ENCODE measurements at places on chromosomes 7 and 10. TPM values are rescaled to one million over a fixed set of nuclear protein-coding genes. Genes with fewer than 3 reads are reported as not detected.

HYAL4 gene
- total RNA-seq, result not detected

MCM7 gene
- total RNA-seq, result 353 TPM

PRF1 gene
- total RNA-seq, result 78.3 TPM

EPHB6 gene
- total RNA-seq, result 5.9 TPM

PLXNA4 gene
- 10.6 TPM for total RNA-seq

UPK3B gene
- 1.1 TPM for total RNA-seq
